H7 (cell line): ENCODE measurements at places on chromosomes 2 and 18.

DNA sequence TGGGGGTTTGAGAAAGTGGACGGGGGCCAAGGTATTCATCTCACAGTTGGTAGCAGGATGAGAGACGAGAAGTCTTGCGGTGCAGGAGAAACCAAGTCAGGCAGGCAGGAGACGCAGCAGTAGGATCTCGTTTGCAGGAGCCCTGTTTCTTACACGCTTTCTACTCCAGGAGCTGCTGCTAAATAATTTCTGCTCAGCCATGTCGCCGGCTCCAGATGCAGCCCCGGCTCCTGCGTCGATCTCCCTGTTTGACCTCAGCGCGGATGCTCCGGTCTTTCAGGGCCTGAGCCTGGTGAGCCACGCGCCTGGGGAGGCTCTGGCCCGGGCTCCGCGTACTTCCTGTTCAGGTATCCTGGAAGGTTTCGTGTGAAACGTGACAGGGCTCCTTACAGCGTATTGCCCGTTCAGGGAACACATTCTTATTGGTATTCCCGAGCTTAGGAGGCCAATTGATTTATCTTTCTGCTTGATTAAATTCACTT is 494 bp downstream of the ANKZF1 start:
- peak; percentile 84 for DNase-seq

DNA sequence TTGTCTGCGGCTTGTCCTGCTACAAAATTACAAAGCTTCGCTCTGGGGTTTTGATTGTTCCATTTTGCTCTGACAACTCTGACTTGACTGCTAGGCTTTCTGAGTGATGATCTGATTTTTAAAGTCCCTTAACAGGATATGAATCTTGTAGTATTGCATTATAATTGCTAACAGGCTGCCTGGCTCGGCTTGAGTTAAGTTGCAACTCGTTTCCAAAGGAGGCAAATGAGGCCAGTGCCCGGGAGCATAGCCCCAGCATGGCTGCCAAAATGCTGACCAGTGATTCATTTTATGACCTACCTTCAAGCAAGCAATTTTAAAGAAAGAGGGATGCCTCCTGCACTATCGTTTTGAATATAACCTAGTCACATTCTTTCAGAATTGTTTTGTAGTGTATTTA is 135.4 kb downstream of the COL6A3 start:
- DNase-seq = no peak

- peak; percentile 19 for DNase-seq
Observed at GRCh38 chr2:137467246-137467862, 496.9 kb upstream of the HNMT start.

GRCh38 chr2:64414736-64415435 is 39.1 kb upstream of the LGALSL start:
- no peak for DNase-seq

DNA sequence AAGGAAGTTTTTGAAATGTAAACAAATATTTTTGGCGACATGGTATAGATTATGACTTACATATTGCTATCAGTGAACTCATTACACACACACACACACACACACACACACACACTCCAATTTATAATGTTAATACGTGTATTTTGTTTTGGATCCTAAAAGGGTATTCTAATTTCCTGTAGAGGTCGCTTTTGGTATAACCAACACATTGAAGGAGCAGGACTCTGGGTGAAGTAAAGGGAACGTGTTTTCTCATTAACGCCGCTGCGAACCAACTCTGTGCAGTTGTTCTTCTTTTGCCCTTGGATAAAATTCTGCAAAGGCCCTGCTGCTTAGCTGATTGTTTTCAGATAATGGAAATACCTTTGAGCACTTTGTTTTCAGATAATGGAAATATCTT is 190.4 kb downstream of the PMAIP1 start:
- DNase-seq = peak; percentile 17

GRCh38 chr2:234994438-234995321 is 42.9 kb downstream of the SH3BP4 start:
- DNase-seq = peak; percentile 54

DNA sequence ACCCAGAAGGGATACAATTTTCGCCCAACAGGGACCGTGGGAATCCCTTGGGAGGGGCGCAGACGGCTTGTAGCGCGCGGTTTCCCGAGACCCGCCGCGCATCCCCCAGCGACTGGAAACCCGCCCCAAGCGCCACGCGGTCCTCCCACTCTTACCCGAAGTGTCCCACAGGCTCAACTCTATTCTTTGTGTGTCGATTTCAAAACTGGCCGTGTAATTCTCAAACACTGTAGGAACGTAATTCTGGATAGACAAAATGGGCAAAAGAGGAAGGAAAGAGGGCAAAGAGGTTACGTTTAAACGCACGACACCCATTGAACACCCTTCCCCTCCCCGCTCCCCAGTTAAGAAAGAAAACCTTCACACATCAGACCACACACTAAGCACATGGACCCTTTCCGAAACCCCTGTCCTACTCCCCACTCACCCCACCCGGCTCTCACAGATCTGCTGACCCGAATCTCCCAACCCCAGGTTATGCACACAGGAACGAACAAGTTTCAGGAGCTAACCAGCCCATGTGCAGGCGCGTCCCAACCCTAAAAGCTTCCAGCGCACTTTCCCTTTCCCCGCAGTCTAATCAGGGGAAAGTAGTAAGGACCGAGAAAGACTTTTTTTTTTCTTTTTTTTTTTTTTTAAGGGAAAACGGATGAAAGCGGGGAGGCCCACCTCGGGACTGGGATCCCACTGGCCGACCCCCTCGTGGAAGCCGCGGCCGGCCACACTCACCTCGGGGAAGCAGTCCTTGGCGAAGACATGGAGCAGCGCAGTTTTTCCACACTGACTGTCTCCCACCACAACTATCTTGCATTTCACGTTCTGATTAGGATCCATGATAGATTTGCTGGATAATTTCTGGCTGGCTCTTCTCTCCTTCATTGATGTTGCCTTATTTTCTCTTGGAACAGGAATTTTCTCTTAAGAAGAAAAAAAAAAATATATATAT is 655 bp downstream of the RND3 start:
- peak; percentile 62 for DNase-seq

- no peak for DNase-seq
Observed at GRCh38 chr2:205712508-205712907, 30.2 kb downstream of the NRP2 start.

- no peak for DNase-seq
Observed at GRCh38 chr2:207184768-207185167, 19.0 kb upstream of the KLF7 start.

DNA sequence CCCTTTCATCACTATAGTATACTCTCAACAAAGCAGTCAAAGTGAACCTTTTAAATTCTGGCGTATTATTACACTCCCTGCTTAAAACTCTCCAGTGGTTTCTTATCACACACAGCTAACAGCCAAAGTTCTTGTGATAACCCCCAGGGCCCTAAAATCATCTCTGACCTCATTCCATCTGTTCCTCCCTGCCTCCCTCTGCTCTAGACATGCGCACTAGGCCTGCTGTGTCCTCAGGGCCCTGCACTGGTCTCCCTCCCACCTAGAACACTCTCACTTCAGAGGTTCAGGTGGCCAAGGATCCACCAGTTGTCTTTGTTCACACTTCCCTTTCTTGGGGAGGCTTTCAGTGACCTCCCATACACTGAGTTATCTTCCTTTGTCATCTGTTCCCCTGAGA is 603.4 kb downstream of the DSC3 start:
- no peak for DNase-seq

DNA sequence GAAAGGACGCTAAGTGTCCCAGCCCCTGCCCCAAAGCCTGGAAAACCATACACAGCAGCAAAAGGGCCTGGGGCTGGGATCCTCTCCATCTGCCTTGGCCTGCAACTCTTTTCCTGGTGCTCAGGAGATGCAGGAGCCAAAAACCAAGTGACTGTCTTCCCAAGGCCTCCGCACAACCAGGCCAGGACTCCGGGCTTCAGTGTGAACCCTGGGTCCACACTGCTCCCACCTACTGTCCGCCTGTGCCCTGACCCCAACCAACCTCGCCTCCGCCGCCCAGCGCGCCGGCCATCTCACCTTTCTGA is 1.1 kb downstream of the FEV start:
- no peak for DNase-seq

GRCh38 chr18:32026491-32027086 is 8.0 kb downstream of the RNF125 start:
- DNase-seq = no peak

DNA sequence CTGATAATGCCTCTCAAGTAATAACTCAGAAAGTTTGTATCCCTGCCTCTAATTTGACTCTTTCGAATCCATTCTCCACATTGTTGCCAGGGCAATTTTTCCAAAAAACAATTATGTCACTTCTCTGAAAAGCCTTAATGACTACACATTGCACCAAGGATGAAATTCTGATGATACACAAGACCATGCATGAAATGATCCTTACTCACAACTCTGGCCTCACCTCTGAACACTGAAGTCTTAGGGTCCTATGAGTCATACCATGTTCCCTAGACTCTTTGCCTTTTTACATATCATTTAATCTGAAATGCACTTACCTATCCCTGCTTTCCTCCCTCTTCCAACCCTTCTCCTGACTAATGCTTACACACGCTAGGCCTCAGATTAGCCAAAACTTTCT is 51.0 kb downstream of the WDPCP start:
- no peak for DNase-seq

DNA sequence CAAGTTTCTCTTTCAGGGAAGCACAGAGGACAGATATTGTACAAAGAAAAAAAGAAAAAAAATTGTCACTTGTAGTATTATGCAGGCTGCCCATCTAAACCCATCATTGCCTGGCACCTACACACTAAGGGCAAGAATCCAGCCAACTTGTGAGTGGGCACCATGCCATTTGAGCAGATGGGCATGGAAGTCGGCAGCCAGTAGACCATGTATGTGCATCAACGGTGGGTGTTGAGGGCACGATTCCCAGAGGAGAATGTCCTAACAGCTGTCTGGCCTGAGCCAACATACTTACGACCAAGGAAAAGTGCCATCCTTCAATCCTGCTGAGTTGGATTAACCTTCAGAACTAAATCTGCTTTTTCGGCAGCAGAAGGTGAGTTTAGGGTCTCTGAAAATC is 63.9 kb downstream of the ARHGAP15 start:
- no peak for DNase-seq

- DNase-seq = peak; percentile 82
Observed at GRCh38 chr2:73283545-73284295, 558 bp downstream of the FBXO41 start.

GRCh38 chr2:119352357-119352756 is 14.3 kb downstream of the C2orf76 start:
- no peak for DNase-seq

DNA sequence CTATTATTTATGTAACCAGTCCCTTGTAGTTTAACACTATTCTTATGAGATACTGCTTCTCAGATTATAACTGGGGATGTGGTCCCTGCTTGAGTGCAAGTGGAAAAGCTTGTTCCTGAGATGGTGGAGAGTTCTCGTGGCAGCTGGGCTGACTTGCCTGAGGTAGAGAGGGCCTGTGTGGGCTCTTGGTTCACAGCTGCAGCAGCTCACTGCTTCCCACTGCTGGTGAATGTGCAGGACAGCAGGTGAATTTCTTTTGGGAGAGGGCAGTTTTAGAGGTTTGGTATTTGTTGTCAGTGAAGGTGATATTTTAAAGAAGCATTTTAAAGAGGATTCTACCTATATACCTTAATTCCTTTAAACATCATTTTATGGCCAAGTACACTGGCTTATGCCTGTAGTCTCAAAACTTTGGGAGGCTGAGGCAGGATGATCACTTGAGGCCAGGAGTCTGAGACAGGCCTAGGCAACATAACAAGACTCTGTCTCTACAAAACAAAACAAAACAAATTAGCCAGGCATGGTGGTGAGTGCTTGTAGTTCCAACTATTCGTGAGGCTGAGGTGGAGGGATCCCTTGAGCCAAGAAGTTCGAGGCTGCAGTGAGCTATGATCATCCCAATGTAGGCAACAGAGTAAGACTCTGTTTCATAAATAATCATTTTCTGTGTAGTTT is 94.8 kb downstream of the MTA3 start:
- DNase-seq = peak; percentile 54

DNA sequence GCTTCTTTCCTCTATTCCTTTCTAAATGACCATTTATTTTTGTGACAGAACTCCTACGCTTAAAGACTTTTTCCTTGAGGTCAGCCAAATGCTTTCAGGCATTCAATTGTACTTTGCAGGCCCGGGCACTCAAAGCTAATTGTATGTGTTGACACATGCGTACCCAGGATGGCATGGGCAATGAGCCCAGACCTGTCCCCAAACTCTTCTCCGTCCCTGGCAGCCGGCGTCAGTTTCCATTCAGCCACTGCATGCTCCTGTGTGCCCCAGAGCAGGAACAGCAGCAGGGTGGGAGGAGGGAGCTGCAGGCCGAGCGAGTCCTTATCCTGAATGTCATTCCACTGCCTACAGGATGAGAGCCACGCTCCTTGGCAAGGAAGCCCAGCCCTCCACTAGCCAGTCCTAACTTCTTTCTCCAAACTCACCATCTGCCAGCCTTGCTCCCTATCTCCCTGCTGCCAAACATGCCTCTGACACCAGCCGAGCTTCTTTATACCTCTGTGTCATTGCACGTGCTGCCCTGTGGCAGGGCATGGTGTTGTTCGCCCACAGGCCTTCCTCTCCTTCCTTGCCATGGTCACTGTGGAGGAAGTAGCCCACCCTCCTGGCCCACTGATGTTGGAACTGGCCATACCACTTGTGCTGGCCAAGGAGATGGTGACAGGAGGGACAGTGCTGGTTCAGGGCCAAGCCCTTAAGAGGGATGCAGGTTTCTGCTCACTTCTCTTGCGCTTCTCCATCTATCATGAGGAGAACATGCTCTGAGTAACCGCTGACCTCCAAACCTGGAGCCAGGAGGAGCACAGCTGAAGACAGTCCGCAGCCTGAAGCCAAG is 116.9 kb upstream of the FHL2 start:
- peak; percentile 21 for DNase-seq

DNA sequence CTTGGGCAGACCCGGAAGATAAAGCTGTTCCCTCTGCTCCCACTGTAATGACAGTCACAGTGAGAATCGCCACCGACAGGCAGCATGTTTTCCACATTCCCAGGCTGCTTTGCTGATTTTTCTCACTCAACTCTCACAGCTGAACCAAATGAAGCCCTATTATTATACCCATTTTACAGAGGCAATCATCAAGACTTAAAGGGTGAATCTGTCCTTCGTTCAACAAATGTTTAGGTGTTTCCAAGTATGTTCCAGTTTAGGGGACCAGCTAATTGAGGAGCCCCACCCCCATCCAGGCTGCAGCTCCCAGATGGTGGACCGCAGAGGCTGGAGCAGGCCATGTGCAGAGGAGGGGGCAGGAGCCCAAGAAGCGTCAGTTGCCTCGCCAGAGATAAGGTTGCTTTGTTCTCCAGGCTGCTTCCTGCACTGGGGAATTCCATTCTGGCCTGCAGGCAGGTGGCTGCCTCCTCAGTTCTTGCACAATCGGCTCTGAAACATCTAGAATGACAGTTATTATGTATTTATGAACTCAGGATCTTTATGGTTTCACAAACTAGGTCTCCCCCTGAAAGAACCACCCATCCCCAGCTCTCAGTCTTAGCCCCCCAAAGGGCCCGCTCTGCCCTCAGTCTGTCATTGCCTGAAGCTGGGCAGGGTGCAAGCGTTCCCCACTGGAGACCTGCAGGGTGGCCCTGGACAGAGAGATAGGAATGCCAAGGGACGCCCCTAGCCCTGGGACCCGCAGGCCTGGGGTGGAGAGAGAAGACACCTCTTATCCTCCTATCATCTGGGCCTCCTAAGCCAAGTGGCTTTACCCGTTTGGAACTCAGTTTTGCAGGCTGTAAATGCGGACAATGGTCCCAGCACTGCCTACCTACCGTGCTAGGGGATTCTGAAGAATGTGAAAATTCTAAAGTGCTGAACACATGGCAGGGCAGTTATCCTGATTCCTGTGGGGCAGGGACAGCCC is 49.1 kb upstream of the MYCN start:
- DNase-seq = peak; percentile 60

GRCh38 chr2:217836901-217837491 is 165.8 kb downstream of the TNS1 start:
- peak; percentile 82 for DNase-seq
